Activated CD8-positive, alpha-beta memory T cell treated with anti-CD3 and anti-CD28 coated beads for 4 hours (primary cell): ENCODE measurements at places on chromosomes 4 and X.

DNA sequence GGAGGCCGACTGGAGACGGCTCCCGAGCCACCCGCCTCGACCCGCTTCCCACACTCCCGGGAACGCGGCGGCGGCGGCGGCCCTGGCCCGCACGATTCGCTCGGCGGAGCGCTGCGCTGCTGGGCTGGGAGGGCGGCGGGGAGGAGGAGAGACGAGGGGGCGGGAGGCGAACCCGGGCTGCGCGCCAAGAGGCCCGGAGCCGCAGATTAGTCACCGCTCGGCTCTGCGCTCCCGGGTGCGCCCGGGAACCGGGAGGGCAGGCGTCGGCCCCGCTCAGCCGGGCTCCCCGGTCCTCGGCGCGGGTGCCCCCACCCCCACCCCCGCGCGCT lies 11.2 kb upstream of the BCOR start:
- DNase-seq = no peak

- DNase-seq = no peak
Observed at GRCh38 chrX:44274096-44274495, 69.4 kb downstream of the EFHC2 start.

- DNase-seq = no peak
Observed at GRCh38 chr4:181608181-181608580, 635.0 kb upstream of the TENM3 start.

DNA sequence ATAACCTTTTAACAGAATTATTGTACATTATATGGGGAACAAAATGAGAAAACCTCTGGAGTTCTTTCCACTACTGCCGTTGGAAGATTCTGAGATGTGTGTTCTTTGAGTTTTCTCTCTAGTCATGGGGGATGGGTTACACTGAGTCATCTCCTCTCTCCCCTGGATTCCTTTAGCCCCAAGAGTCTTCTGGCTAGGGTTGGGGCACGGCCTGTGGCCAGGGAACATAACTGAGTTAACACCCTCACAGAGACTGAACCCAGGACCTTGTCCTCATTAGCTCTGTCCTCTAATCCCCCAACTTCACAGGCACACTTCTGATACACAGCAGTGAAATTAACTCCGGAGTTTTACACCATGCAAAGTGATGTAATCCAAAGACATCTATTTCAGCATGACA lies 142.3 kb upstream of the F9 start:
- no peak for DNase-seq

DNA sequence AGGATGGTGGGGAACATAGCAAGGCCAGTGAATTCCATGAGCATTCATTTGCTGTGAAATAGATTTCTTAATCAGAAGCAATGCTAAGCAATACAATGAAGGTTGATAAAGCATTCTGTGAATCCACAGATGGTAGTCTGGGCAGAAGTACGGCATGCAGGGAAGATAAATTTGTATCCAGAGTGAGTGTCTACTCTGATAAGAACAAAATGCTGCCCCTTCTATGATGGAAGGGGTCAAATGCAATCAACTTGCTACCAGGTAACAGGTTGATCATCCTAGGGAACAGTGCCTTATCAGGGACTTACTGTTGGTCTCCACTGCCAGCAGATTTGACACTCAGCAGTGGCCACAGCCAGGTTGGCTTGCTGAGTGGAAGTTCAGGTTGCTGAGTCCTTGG lies 189.4 kb downstream of the MAB21L2 start:
- DNase-seq = no peak

GRCh38 chrX:67207912-67208311 lies 335.9 kb upstream of the AR start:
- no peak for DNase-seq

DNA sequence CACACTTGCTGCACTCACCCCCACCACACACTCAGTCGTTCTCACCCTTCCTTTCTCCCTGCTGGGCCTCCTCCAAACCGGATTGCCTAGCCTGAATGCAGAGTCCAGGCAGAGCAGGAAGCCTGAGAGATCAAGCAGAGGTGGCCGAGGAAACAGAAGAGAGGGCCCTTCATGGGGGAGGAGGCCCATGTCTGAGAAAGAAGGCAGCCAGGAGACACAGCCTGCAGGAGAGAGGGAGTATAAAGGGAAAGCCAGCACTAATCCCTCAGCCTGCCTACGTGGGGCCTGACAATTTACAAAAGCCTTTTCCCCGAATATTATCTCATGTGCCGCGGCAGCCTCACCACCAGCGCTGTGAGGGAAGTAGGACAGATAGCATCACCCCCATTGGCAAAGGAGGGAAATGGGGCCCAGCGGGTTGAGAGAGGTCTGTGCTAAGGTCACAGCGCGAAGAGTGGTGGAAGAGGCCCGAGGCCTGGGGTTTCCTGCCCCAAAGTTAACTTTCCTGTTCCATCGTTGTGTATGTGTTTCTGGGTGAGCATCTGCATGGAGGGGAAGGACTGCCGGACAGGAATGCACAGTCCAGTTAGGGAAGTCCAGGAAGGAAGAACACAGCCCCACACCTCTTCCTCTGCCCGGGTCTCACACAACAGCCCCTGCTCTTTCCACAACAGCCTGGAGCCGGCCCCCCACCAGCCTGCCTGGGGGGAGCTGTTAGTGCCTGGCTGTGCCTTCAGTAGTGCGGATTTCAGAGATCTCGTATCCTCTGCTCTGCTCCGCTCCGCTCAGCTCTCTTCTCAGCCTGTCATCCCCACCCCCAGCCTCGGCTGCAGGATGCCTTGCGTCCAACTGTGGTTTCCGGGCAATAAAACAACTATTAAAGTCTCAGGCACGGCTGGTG lies 50.9 kb upstream of the BCOR start:
- no peak for DNase-seq

GRCh38 chr4:25753239-25753638 lies 97.6 kb downstream of the SLC34A2 start:
- DNase-seq = no peak

DNA sequence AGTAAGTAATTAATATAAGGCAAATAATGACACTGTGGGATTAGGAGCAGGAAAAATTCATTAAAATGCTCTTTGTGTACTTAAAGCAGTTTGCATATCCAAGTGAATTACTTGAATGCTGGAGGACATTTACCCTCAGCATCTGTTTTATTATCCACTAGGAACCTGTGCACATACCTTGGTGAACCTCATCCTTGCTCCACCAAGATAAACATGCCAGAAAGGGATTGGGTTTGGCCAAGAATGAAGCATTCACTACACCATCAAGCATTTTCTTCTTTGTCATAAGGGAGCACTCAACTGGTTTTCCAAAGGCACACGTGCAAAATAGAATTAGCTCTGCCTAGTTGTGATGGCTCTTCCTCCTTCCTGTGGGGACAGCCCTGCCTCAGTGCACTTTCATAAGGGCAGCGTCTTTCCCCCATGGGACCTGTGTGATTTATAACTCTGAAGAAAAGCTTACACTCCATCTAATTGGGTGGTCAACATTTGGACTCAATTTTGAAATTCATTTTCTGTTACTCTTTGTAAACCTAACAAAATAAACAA lies 291.7 kb downstream of the USP46 start:
- no peak for DNase-seq

- no peak for DNase-seq
Observed at GRCh38 chr4:38152305-38152704, 192.1 kb downstream of the PTTG2 start.

- DNase-seq = no peak
Observed at GRCh38 chr4:183240581-183241321, 79.3 kb downstream of the CLDN22 start.

- DNase-seq = no peak
Observed at GRCh38 chr4:183354219-183354618, 32.0 kb upstream of the CLDN24 start.

- DNase-seq = no peak
Observed at GRCh38 chr4:72875138-72875537, 194.4 kb downstream of the COX18 start.

GRCh38 chr4:11480683-11481082 lies 52.0 kb upstream of the HS3ST1 start:
- DNase-seq = no peak

- no peak for DNase-seq
Observed at GRCh38 chrX:17635231-17635630, 102.1 kb upstream of the SCML1 start.

DNA sequence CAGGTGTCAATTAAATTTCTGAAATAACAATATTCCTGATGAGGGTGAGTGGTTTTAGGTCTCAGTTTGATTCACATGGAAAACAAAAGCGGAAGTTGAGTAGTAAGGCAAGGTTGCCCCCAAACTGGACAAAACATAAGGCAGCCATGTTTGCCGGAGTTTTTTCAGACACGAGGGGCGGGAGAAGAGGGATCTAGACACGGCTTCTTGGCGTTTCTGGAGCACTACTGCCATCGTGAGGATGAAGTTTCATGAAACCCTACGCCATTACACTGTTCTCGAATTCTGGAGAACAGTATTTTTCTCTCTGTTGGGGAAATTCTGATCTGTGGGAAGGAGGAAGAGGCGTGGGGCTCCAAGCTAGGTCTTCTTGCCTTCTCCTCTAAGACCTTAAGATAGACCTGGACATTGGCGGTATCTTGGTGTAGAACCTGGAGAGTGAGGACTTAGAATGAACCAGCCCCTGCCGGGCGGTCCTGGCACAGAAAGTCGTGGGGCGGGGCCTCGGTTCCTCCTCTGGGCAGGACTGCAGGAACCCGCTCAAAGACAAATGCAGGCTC lies 160.3 kb downstream of the OR13H1 start:
- no peak for DNase-seq

DNA sequence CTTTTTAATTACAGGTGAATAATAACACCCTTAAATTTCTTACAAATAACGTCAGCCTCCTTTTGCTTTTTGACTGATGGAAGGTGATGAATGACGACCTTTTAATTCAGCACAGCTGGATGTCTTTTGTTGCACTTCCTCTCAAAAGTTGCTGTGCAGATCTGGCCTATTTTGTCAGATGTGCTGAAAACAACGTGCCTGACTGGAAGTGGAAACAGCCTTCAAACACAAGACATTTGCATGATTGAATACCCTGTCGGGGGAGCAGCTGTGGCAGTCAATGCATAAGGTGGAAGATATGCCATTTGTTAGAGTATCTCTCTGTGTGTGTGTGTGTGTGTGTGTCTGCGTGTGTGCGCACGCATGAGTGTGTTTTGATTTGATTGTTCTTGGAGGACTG lies 579.7 kb downstream of the SPRY1 start:
- no peak for DNase-seq

DNA sequence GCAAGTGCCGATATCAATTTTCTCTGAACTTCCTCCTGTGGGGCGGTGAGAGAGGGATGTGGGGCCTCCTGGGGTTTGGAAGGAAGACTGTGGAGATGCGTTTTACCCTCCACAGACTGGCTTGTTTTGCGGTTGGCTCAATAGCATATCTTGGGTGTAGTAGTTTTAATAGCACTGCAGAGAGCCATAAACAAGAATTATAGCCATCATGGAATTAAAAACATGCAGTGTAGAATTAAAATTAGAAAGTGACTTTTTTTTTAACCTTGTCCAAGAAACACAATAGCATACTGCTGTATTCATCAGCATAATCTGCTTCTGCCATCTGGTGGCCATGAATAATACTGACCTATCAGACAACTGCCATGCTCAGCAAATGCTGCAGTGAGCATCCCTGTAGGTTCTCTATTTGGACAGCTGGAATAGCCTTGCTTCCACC lies 47.3 kb upstream of the SCML1 start:
- DNase-seq = no peak

DNA sequence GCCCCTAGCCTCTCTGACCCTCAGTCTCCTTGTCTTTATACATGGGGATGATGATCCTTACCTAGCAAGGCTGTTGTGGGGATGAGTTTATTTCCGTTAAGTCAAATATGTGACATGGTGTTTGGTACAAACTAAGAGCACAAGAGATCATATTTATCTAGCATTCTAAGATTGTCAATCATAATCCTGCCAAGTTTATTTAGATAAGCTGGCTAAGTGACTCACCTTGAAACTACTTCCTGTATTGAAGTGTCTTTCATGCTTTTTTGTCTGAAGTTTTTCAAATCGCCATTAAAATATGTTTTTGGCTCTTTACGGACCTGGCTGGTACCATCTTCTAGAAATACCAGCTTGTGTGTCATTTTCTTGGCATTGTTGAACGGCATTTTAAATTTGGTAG lies 30.7 kb downstream of the MAP7D3 start:
- DNase-seq = no peak

- DNase-seq = no peak
Observed at GRCh38 chrX:34884817-34885216, 57.8 kb upstream of the FAM47B start.

- no peak for DNase-seq
Observed at GRCh38 chrX:120356084-120356483, 5.8 kb upstream of the ATP1B4 start.
